ENCODE measurements at places on chromosomes 1 and 21.

DNA sequence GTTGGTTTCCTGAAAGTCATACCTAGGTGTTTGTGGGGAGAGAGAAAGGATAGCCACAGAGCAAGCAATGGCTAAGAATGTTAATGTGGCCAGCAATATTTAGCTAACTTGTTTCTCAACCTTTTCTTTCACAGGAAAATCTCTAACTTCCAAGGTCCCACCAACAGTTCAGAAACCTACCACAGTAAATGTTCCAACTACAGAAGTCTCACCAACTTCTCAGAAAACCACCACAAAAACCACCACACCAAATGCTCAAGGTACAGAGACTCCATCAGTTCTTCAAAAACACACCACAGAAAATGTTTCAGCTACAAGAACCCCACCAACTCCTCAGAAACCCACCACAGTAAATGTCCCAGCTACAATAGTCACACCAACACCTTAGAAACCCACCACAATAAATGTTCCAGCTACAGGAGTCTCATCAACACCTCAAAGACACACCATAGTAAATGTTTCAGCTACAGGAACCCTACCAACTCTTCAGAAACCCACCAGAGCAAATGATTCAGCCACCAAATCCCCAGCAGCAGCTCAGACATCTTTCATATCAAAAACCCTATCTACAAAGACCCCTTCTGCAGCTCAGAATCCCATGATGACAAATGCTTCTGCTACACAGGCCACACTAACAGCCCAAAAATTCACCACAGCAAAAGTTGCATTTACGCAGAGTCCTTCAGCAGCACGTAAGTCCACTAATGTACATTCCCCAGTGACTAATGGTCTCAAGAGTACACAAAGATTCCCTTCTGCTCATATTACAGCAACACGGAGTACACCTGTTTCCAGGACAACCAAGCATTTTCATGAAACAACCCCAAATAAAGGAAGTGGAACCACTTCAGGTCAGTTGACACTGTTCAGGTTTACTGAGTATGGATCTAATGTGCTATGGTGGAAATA, 15.3 kb downstream of the CD55 start:
- peak; percentile 73 for DNase-seq

DNA sequence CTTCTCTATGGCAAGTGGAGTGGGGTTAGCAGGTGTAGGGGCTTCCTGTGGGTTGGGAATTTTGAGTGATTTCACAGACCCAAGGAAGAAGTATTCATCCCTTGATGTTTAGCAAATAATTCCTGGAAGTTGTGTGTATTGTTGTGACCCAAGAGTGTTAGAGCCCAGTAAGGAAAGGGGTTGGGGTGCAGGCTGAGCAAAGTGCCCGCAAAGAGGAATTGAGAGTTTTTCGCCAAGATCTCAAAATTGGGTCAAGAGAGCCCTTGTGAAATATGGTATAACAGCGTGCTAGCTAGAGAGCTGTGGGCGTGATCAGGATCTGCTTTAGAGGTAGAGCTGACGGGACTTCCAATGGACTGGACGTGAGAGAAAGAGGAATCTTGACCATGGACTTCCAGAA, 73.0 kb upstream of the LAPTM5 start:
- no peak for DNase-seq

DNA sequence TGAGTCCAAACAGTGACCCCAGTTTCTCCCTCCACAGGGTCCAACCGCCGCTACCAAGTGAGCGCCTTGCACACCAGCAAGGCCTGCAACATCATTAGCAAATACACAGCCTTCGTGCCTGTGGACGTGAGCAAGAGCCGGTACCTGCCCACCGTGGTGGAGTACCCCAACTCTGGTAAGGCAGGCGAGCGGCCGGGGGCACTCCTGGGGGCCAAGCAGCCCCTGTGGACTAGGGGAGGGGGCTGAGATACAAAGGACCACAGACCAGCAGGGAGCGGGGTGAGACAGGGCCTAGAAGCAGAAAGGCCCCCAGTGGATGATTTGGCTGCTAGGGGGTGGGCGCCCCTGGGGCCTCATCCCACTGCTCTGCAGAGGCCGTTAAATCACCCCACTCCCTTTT, 54.7 kb downstream of the VWA5B1 start:
- no peak for DNase-seq

DNA sequence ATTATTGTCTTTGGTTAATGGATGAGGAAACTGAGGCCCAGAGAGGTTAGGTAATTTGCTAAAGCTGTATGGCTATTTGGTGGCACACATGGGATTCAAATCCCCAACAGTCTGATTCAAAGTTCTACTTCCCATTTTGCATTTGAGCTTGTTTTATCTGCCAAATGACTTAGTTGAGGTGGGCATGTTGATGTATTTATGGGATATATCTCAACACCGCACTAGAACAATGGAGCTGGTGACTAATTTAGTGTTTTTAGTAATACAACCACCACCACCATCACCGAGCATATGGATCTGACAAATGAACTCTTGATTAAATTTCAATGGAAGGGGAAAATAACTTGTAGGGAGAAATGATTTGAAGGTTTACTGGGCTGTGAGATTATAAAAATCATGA, 26.8 kb downstream of the THEM4 start:
- no peak for DNase-seq

GRCh38 chr1:5151511-5151910, 497.1 kb downstream of the AJAP1 start:
- no peak for DNase-seq

DNA sequence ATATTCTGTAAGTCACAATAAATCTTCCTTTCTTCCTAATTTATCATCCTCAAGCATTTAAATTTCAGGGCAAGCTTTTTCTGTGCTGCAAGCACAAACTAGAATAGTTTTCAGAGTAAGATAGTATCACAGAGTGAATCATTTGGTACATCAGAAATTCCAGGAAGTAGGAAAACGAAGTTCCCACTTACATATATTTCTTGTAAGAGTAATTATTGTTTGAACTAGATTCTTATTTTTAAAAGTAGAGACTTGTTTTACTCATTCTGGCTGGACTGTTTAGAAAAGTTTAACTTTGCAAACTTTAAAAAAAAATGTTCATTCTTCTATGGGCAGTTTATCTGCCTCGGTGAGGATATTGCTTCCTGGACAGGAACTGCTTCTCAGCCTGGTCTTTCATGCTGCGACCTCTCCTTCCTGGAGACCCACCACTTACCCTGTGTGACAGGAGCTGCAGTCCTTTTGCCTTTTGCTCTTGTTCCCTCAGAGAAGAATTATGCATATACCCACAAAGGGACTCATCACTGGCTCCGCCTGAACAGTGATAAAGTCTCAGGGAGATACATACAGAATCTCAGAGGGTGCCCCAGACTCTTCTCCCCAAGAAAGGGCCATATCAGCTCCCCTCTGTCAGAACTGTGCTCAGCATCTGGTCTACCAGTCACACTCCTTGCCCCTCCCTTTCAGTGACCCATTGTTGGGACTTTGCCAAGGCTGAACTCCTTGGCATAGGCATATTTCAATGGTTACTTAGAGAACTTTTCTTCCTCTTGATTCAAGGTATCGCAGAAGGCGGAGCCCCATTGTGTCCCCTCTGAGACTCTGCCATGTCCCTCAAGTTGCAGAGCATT, 102.7 kb upstream of the CD55 start:
- DNase-seq, result no peak

DNA sequence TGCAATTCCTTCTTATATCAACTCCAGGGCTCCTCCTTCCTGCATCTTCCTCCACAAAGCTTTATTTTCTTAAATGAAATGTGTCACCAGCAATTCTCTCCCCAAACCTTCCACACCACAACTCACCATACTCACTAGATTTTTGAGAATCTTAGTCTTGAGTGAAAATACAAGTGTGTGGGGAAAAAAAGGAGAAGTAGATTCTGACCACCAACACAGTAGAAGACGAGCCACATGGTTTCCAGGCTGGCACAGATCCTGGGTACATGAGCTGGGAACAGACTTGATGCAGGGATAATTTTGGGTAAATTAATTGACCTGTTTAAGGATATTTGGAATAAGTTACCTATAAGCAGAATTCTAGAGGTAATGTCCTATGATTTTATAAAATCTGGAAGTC, 72.8 kb upstream of the KCNJ15 start:
- no peak for DNase-seq

DNA sequence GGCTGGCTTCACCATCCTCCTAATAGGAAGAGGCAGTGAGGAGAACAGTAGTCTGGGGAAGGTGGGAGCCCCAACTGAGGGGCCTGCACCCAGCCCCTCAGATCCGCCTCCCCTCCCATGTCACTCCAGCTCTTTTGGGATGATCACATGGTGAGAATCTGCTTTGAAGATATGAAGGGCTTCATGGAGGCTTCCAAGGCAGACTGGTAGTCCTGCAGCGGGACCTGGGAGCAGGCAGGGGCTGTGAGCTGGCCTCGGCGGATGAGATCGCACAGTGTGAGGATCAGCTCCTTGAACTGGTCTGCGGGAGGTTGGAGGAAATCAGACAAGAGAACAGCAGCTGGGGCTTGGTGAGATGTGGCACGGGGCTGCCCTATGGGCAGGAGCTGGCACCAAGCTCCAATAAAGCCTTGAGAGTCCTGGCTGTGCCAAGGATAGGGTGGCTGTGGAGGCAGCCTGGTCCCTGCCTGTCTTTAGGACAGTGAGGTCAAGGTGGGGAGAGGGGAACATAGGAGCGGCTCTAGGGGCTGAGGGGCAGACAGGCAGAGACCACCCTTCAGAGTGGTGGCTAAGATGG, 12.3 kb upstream of the SRSF4 start:
- no peak for DNase-seq

GRCh38 chr1:202160377-202160940, at the start of gene PTPN7:
TSS of gene PTPN7 (minus strand) at chr1:202160602. CDS start at chr1:202159402, 1,200 bp downstream.
- peak; percentile 89 for DNase-seq

DNA sequence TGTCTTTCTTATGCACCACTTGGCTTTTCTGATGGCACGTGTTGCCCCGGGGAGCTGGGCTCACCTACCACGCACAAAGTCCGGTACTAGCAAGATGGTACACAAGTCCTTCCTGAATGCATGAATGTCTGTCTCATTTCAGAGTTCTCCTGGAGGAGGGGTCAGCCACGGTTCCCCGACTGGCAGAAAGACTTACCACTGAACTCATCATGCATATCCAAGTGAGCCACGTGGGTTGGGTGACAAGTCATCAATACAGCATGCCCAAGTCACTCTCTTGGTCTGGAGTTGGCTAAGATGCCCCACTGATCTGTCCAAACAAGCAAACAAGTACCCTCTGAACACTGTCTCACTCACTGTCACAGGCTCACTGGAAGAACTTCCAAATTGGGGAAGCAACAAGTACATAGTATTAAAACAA, 28.6 kb upstream of the MX1 start:
- no peak for DNase-seq

DNA sequence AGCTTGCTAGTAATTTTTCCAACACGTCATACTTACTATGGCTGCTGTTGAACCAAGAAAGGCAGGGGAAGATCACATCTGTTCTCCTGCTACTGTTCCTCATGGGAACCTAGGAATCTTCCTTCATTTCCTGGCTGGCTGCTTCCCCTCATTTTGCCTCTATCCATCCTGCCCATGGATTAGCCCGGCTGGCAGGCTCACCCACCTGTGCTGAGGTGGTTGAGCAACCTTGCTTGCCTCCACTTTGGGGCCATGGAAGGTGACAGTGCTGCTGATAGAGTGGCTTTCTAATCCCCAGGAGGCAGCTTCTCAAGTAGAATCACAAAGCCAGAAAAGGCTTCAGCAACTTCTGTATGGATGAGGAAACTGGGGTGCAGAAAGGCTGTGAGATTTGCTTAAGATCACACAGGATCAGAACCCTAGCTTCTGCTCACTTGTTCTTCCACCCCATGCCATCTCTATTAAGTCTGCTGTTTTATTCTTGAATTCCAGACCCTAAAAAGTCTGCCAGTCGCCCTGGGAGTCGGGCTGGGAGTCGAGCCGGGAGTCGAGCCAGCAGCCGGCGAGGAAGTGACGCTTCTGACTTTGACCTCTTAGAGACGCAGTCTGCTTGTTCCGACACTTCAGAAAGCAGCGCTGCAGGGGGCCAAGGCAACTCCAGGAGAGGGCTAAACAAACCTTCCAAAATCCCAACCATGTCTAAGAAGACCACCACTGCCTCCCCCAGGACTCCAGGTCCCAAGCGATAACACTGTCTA, 6.2 kb upstream of the BMP8A start:
- no peak for DNase-seq

GRCh38 chr1:110633646-110634030, 27.5 kb upstream of the KCNA2 start:
- no peak for DNase-seq

DNA sequence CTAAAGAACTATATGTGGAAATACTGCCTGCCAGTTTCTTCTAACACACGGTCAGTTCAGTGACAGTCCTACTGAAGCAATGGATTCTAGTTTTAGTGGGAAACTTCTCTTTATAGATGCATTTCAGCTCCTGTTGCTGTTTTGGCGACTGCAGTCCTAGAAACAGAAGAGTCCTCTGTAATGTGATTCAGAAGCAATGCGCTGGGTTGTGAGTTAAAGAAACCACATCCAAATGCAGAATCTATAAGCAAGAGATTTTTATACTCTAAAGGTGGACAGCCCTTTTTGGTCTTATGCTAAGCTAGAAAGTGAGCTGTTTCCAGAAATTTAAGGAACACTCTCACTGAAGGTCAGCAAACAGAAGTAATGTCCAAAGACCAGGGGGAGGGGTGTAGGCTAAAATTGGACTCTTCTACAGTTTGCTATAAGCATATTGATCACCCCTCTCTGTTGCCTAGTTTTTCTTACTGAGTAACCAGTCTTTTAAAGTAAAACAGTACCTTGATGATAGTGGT, 30.8 kb downstream of the DUSP10 start:
- peak; percentile 38 for DNase-seq

DNA sequence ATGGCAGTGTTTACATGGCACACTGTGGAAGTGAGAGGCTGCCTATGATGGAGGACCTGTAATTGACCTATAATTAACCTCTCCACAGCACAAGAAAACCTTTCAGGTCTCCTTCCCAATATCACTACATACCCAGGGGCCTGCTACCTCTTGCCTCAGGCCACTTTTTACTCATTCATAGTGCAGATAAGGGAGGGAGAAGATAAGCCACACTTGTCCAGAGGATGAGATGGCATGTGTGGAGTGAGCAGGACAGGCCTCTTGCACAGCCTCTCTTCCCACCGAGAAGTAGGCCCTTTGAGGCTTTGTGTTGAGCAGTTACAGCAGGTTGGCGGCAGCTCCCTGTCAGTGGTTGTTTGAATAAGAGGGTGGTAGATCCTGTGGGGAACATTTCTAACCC, 31.1 kb upstream of the IKBKE start:
- DNase-seq, result no peak

DNA sequence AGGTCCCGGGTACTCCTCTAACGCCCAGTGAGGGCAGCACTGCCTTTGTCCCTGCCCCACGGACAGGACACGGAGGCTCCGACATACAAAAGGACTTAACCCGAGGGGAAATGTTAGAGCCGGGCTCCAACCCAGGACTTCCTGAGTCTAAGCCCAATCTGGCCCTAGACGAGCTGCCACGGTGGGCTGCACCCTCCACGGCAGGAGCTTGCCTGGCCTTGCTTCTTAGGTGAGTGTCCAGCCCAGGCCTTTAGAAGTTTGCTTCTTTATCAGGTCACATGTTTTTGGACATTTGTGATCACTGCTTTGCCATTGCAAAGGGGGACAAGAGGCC, 11.0 kb upstream of the TMEM200B start:
- no peak for DNase-seq

- no peak for DNase-seq
These were observed 17.5 kb upstream of the TTC22 start for GRCh38 chr1:54818461-54819194.

GRCh38 chr1:210373628-210373877, 44.9 kb downstream of the HHAT start:
- no peak for DNase-seq

GRCh38 chr1:240465531-240465940, 146.4 kb downstream of the GREM2 start:
- DNase-seq, result no peak

- DNase-seq, result peak; percentile 75
These were observed 24.9 kb upstream of the KCNA2 start for GRCh38 chr1:110630839-110631663.

GRCh38 chr21:43295066-43295958, 126.5 kb downstream of the CRYAA start:
- no peak for DNase-seq

Measured in natural killer cell (primary cell).